ENCODE measurements at places on chromosomes 2 and 18.

GRCh38 chr18:14937271-14937670 is 189.3 kb downstream of the ANKRD30B start:
- no peaks in the 10 kb centered on the region for H3K4me1 ChIP-seq
- no peaks in the 10 kb centered on the region for H3K27me3 ChIP-seq
- H3K36me3 ChIP-seq: no peaks in the 10 kb centered on the region
- no peak for DNase-seq
- no peak overlapping the region for H3K27ac ChIP-seq

- DNase-seq: no peak
- no peaks in the 10 kb centered on the region for H3K36me3 ChIP-seq
- no peaks in the 10 kb centered on the region for H3K27me3 ChIP-seq
- H3K27ac ChIP-seq: peak overlapping the region; percentile 1
- H3K4me1 ChIP-seq: peaks cover 2% of the 10 kb centered on the region
- H3K4me3 ChIP-seq: no peak overlapping the region
Observed at GRCh38 chr18:8799596-8800441, 94.5 kb downstream of the MTCL1 start.

DNA sequence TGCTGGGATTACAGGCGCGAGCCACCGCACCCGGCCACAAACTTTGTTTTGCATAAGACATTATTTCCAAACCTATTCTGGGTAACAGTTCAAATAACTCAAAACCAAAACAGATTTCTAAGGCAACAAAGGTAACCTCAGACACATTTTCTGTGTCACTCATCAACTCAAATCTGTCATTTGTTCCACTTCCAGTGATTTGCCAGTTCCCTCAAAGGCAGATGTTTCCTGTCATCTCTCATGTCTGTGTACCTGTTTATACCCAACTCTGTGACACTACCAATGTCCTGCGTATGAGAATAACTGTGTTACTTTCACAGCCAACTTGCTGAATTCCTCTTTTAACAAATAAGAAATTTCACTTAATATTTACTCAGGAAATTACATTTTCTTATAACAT is 54.4 kb downstream of the SCN3A start:
- no peaks in the 10 kb centered on the region for H3K36me3 ChIP-seq
- no peaks in the 10 kb centered on the region for H3K27me3 ChIP-seq
- H3K27ac ChIP-seq: no peak overlapping the region
- H3K4me3 ChIP-seq: no peak overlapping the region

- H3K27me3 ChIP-seq: no peaks in the 10 kb centered on the region
- H3K36me3 ChIP-seq: peaks cover 66% of the 10 kb centered on the region
- no peak overlapping the region for H3K4me3 ChIP-seq
- H3K4me1 ChIP-seq: no peaks in the 10 kb centered on the region
Observed at GRCh38 chr18:13735681-13736080, 9.2 kb downstream of the RNMT start.

DNA sequence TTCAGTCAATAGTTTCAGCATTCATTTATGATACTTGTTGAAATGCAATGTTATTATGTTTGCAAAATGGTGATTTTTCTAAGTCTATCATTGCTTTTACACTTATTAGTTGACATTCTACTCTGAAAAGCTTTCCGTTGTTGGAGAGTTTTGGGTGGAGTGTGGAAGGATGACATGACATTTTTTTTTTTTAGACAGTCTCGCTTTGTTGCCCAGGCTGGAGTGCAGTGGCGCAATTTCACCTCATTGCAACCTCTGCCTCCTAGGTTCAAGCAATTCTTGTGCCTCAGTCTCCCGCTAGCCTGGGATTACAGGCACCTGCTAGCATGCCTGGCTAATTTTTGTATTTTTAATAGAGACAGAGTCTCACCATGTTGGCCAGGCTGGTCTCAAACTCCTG is 29.8 kb downstream of the PIKFYVE start:
- no peak overlapping the region for H3K4me3 ChIP-seq
- H3K27me3 ChIP-seq: no peaks in the 10 kb centered on the region
- H3K27ac ChIP-seq: no peak overlapping the region
- H3K36me3 ChIP-seq: peaks cover 47% of the 10 kb centered on the region
- DNase-seq: no peak

GRCh38 chr2:46460241-46460921 is 19.0 kb upstream of the TMEM247 start:
- H3K4me3 ChIP-seq: no peak overlapping the region
- no peak for DNase-seq
- no peaks in the 10 kb centered on the region for H3K36me3 ChIP-seq

- no peaks in the 10 kb centered on the region for H3K4me1 ChIP-seq
- no peak overlapping the region for H3K27ac ChIP-seq
- H3K4me3 ChIP-seq: no peak overlapping the region
- DNase-seq: no peak
Observed at GRCh38 chr2:119333360-119333759, 33.3 kb downstream of the C2orf76 start.

GRCh38 chr2:166081131-166081632 is 46.6 kb downstream of the SCN1A start:
- H3K36me3 ChIP-seq: no peaks in the 10 kb centered on the region
- no peak for DNase-seq
- H3K4me1 ChIP-seq: no peaks in the 10 kb centered on the region
- H3K4me3 ChIP-seq: no peak overlapping the region
- H3K27ac ChIP-seq: no peak overlapping the region

- H3K27me3 ChIP-seq: no peaks in the 10 kb centered on the region
- H3K27ac ChIP-seq: no peak overlapping the region
- no peak for DNase-seq
- H3K4me1 ChIP-seq: peaks cover 25% of the 10 kb centered on the region
- no peak overlapping the region for H3K4me3 ChIP-seq
- no peaks in the 10 kb centered on the region for H3K36me3 ChIP-seq
Observed at GRCh38 chr2:46747297-46747818, 168.2 kb downstream of the MCFD2 start.

DNA sequence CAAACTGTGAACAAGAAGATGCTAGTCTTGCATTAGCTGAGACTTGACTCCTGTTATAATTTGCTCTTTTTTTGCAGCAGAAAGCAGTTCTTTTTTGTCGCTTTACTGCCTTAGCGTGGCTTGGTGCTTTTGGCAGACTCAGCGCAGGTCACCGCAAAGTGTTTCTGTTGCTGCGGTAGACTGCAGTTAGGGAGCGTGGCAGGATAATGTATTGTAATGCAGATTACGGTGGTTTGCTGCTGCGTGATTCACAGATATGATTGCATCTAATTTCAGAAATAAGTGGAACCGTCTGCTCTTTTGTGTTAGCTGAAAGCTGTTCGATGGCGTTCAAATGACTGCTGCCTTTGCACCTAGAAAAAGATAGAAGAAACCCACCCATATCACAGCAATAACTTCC is 131.6 kb upstream of the SATB2 start:
- H3K27ac ChIP-seq: no peak overlapping the region
- DNase-seq: no peak
- no peak overlapping the region for H3K4me3 ChIP-seq
- no peaks in the 10 kb centered on the region for H3K4me1 ChIP-seq

DNA sequence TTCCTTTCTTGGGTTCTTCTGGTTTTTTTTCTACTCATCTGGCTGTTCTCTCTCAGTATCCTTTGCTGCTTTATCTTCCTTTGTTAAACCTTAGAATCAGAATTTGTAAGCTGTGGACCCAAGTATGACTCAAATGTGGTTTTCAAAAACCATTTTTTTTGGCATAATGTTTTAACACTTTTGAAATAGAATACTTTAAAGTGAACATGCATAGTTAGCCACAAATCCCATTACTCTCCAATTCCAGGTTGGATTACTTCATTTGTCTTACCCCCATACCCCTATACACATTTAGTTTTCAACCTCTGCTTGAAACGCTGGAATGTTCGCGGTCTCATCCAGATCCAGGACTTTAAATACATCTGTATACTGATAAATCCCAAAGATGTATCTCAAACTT is 29.1 kb downstream of the ALMS1 start:
- H3K27ac ChIP-seq: no peak overlapping the region
- no peaks in the 10 kb centered on the region for H3K27me3 ChIP-seq
- H3K4me3 ChIP-seq: no peak overlapping the region
- H3K36me3 ChIP-seq: peaks cover 6% of the 10 kb centered on the region
- no peak for DNase-seq

- no peak overlapping the region for H3K27ac ChIP-seq
- no peak overlapping the region for H3K4me3 ChIP-seq
- no peak for DNase-seq
Observed at GRCh38 chr2:2849464-2850217, 518.6 kb upstream of the MYT1L start.

- no peaks in the 10 kb centered on the region for H3K36me3 ChIP-seq
- H3K4me1 ChIP-seq: peaks cover 16% of the 10 kb centered on the region
- H3K27me3 ChIP-seq: no peaks in the 10 kb centered on the region
- no peak for DNase-seq
- no peak overlapping the region for H3K4me3 ChIP-seq
Observed at GRCh38 chr18:70331456-70332097, 42.7 kb downstream of the SOCS6 start.

GRCh38 chr18:23114171-23114881 is 21.0 kb upstream of the CABLES1 start:
- peak; percentile 73 for DNase-seq
- peak overlapping the region; percentile 32 for H3K27ac ChIP-seq
- H3K4me3 ChIP-seq: no peak overlapping the region
- H3K27me3 ChIP-seq: no peaks in the 10 kb centered on the region
- H3K4me1 ChIP-seq: peaks cover 20% of the 10 kb centered on the region
- H3K36me3 ChIP-seq: no peaks in the 10 kb centered on the region

DNA sequence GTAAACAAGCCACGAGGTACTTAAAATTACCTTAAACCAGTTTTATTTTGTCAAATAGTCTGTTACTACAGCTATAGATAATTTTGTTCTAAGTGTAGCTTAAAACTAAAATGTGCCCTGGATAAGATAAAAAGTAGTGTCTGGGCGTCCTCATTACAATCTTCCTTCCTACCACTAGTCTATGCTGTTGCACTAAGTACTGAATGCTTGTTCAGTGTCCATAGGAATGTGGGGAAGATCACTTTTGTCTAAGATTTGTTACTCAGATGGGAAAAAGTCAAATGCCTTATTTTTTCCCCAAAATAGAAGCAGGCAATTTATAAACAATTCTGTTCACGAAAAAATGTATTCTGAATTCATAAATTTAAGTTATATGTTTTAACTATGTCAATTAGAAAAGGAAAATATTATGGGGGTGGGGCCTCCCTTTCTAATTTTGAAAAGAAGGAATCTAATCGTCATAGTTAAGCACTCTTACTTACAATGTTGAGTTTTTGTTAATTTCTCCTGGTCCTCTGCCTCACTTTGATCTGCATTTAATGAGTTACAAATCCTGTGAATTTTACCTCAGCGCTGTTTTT is 140.4 kb upstream of the VRK2 start:
- no peaks in the 10 kb centered on the region for H3K36me3 ChIP-seq
- no peaks in the 10 kb centered on the region for H3K4me1 ChIP-seq
- no peak for DNase-seq
- no peak overlapping the region for H3K27ac ChIP-seq
- no peaks in the 10 kb centered on the region for H3K27me3 ChIP-seq
- H3K4me3 ChIP-seq: no peak overlapping the region

GRCh38 chr2:180892091-180892490 is 88.3 kb upstream of the UBE2E3 start:
- H3K27ac ChIP-seq: no peak overlapping the region
- no peaks in the 10 kb centered on the region for H3K36me3 ChIP-seq
- no peaks in the 10 kb centered on the region for H3K27me3 ChIP-seq
- no peak for DNase-seq
